Iris pigment epithelial cell (primary cell): ENCODE measurements at places on chromosomes 12 and 14.

DNA sequence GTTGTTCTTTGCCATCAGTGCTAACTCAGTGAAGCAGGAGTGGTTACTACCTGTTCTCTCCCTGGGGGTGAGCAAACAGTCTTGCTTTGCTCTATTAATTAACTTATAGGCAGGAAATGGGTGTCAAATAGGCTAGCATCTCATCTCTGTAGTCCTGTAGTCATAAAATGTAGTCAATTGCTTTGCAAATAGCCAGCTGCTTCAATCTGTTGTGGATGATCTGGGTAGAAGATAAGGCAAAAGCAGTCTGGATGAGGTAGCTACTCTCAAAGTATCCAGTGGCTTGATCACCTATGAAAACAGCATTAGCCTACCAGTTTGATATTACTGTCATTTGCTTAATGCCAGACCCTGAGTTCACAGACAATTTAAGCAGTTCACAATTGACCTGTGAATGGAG lies 369.0 kb upstream of the TMTC1 start:
- no peak for DNase-seq

- DNase-seq, result no peak
These were observed 72.9 kb upstream of the BTG1 start for GRCh38 chr12:92218394-92219077.

DNA sequence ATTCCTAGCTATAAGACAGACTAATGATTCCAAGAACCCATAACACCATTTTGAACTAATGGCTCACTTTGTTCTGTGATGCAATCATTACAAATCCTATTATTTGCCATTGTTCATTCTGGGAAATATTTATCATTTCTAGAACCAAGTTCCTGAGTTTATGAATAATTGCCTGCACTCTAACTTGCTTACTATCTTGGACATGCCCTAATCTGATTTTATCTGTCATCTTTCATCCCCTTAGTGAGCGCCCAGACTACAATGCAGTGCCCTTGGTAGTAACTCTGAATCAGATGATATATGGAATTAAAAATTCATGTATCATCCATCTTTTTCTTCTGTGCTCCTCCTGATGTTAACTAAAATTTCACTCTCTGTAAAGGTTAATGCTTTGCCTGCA lies 703.1 kb upstream of the MDGA2 start:
- no peak for DNase-seq

DNA sequence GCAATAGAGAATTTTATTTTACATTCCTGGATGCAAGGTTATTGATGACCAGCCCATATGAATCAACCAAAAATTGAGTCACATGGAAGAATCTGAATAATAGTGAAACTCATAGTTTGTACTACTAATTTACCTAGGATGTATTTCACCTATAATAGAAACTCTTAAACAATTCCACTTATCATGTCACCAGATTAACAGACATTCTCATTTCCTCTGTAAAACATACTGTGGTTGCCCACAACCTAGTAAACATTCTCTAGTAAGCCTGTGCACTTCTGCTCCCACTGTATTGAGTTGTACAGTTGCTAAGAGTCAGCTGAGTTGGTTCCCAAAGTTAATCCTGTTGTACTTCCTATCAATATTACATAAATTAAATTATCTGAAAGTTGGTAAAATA lies 196.6 kb upstream of the TMTC1 start:
- no peak for DNase-seq

DNA sequence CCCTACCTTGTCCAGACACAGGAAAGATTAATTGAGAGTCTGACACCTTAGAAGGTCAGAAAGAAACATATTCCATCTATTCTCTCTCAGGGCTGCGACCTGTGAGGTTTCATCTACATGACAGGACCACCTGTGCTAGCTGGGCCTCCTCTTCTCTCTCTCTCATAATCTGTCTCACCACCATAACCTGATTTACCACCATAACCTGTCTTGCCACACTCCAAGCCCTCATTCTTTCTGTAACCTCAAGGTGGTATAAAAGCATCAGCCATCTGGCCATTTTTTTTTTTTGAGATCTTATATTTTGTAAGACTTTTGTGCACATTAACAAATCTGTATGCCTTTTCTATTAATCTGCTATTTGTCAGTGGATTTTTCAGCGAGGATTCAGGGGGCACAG lies 75.5 kb downstream of the ACADS start:
- DNase-seq, result no peak
